ENCODE measurements at places on chromosomes 6 and 20. TPM values are rescaled to one million over a fixed set of nuclear protein-coding genes. Genes with fewer than 3 reads are reported as not detected.
A peak's percentile ranks its signal among the peaks of the same experiment; 100 is the strongest.

GRCh38 chr6:8268606-8269005 lies 166.3 kb upstream of the EEF1E1 start:
- no peak for DNase-seq

Gene GJA10
- not detected for total RNA-seq

Gene GTSF1L
- total RNA-seq, result not detected

DNA sequence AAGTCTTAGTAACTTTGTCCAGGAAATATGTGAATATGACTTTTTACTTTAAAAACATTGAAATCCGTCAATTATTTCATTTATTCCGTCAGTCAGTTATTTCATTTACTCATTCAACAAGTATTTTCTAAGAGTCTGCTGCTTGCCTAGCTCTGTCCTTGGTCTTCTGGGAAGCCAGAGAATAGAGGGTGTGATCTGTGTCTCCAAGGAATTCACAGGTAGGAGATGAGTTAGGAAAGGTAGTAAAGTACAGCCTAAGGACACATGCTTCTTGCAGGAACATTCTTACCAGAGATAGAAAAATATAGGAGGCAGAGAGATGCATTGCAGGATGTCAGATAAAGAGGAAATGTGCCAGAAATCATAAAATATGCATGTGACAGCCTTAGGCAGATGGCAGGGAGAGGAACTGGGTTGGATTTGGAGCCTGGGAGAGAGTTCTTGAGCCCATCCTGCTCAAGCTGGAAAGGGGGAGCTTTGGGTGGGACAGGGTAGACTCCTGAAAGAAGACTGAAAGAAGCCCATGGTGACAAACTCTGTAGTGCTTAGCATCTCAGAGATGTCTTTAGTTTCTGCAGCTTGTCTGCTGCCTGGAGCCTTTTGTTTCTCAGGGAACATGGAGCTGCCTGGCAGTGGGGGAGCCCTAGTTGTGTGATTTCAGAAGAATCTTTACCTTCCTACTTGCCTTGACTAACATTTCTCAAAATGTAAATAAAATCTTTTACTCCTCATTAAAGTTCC lies 3.5 kb downstream of the SH3BGRL2 start:
- no peak for DNase-seq

GRCh38 chr6:16705081-16705993 lies 55.9 kb downstream of the ATXN1 start:
- no peak for DNase-seq

GRCh38 chr6:44409207-44409794 lies 21.8 kb downstream of the CDC5L start:
- no peak for DNase-seq

Gene CLVS2
- total RNA-seq, result not detected

DNA sequence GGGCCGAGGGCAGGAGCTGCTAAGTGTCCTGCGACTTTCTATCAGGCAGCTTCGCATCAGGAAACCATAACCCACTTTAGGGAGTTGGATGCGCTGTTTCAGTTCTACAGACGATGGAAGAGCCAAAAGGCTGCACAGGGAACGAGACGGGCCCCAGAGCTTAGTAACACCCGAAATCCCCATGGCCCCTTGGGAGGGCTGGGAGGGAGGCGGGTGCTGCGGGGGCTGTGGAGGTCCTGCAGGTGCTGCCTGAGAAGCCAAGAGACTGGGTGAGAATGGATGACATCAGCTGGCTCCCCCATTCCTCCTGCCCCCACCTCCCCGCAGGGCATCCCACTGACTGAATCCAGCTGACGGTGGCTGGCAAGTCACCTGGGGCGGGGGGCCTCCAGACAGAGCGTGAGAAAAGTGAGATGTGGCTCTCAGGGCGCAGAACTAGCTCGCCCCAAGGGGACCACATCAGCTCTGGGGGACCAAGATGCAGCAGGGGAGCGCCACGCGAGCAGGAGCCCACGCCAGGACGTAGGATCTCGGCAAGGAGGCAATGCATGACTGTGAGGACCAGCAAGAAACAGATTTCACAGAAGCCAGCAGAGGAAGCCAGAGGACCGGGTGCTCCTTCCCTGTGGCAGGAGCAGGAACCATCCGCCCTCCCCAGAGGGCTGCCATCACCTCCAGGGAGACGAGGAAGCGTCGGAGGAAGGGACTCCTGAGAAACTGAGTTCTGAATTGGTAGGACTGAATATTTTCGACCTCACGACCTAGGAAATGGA lies 36.8 kb downstream of the PNLDC1 start:
- DNase-seq, result no peak

DNA sequence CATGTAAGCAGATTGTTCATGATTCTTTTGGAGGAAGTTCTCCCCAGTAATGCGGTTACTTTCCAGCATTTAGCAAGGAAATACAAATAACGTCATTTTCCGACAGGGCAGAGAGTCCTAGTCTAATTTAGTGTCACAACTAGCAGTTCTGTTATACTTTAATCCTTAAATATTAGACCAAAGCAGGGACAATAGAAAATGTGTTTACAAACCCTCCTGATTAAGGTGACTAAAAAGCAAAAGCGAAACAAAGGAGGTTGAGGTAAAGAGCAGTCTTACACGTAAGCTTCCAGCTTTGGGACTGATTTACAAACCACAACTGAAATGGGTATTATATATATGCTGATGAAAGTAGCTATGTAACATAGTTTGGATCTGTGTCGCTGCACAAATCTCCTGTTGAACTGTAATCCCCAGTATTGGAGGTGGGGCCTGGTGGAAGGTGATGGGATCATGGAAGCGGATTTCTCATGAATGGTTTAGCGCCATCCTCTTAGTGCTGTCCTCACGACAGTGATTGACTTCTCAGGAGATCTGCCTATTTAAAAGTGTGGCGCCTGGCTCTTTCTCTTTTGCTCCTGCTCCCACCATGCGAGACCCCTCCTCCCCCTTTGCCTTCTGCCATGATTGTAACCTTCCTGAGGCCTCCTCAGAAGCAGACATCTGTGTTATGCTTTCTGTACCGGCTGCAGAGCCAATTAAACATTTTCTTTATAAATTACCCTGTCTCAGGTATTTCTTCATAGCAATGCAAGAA lies 81.9 kb downstream of the PLCB1 start:
- no peak for DNase-seq

GRCh38 chr6:170147832-170148708 lies 142.8 kb downstream of the DLL1 start:
- no peak for DNase-seq

GRCh38 chr6:139762587-139763031 lies 388.2 kb upstream of the CITED2 start:
- peak; percentile 50 for DNase-seq

- no peak for DNase-seq
Observed at GRCh38 chr6:106922626-106923025, 51.9 kb downstream of the CD24 start.

GRCh38 chr6:71411882-71412281 lies 123.3 kb downstream of the OGFRL1 start:
- DNase-seq, result no peak

DNA sequence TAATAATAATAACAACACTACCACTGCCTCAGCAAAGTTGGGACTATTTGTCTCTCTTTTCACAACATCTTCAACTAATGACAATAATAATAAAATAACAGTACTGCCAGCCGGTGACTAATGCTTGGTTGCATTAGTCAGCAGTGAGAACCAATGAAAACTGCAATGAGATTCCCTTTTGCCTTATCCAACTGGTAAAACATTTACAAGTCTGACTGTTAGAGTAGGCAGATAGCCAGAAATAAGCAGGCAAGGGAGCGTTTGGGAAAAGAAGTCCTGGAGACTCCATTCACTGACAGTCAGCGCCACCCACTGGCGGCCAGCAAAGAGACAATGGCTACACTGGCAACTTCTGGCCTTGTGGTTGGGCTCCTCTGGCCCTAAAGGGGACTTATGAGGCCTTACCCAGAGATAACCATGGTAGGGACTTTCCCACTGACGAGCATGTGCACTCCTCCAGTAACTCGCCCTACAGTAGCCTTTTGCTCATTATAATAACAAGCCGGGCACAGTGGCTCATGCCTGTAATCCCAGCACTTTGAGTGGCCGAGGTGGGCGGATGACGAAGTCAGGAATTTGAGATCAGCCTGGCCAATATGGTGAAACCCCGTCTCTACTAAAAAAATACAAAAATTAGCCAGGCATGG lies 3.4 kb upstream of the NSFL1C start:
- peak; percentile 71 for DNase-seq

Gene SLC22A16
- 0.27 TPM for total RNA-seq

DNA sequence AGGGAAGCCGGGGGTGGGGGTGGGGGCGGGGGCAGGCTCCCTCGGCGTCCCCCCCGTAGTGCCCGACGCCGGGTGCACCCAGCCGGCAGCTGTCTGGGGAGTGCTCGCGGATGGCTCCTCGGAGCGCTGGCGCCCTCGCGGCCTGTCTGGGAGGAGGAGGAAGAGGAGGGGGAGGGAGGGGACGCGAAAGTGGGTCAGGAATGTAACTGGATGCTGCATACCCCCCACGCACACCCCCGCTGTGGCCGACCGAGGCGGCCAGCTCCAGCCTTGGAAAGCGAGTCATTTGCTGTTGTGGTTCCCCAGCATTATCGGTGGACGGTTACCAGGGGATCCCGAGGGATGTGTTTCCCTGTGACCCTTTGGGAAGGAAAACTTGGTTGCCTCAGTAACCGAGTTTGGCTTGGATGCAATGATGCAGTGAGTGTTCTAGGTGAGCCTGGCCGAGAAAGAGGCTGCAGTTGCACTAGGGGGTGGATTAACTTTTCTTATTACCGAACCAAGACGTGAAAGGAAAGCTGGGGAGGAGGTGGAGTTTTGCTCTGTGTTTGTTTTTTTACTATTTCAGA lies 55.2 kb upstream of the RREB1 start:
- peak; percentile 75 for DNase-seq
